Activated naive CD4-positive, alpha-beta T cell treated with anti-CD3 and anti-CD28 coated beads for 36 hours (primary cell): ENCODE measurements at places on chromosomes 5 and 9. TPM values are rescaled to one million over a fixed set of nuclear protein-coding genes. Genes with fewer than 3 reads are reported as not detected.
A peak's percentile ranks its signal among the peaks of the same experiment; 100 is the strongest.

FBXO4 gene
- total RNA-seq = 16.1 TPM

TOR1A gene
- total RNA-seq = 28.2 TPM

ARAP3 gene
- total RNA-seq = 2.2 TPM

PCDHA6 gene
- total RNA-seq = not detected

SLC36A2 gene
- not detected for total RNA-seq

PAIP1 gene
- 42.9 TPM for total RNA-seq

DNA sequence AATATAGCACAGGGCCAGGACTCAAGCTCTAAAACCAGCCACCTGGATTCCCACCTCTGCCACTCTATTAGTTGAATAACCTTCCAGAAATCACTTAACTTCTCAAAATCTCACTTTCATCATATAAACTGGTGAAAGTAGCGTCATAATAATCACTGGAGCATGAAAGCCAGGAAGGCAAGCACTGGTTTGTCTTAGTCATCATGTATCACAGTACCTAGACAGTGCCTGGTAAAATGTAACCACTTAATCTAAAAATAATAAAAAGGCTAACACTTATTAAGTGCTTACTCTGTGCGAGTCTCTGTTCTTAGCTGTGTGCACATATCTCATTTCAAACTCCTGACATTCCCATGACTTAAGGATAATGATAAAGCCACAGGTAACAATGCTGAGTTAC is 109.4 kb downstream of the ASTN2 start:
- H3K4me1 ChIP-seq = no peaks in the 10 kb centered on the region
- no peak overlapping the region for H3K4me3 ChIP-seq
- no peak overlapping the region for H3K27ac ChIP-seq
- H3K36me3 ChIP-seq = no peaks in the 10 kb centered on the region
- H3K27me3 ChIP-seq = peaks cover 8% of the 10 kb centered on the region
- DNase-seq = no peak

DNA sequence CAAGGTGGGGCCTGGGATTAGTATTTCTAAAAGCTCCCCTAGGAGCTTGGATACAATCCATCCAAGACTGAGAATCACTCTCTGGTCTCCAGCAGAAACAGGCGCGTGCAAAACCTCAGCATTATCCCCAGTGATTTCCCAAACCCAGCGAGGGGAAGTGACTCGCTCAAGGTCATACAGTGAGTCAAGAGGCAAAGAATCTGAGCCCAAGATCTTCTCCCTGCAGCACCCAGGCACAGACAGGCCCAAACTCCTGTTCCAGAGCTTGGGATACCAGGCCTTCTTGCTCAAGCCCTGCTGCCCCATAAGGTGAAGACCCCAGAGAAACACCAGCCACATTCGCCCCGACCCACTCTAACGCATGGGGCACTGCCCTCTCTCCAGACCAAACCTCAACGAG is 33.2 kb downstream of the SHB start:
- H3K27ac ChIP-seq = no peak overlapping the region
- no peaks in the 10 kb centered on the region for H3K4me1 ChIP-seq
- no peaks in the 10 kb centered on the region for H3K27me3 ChIP-seq

DNA sequence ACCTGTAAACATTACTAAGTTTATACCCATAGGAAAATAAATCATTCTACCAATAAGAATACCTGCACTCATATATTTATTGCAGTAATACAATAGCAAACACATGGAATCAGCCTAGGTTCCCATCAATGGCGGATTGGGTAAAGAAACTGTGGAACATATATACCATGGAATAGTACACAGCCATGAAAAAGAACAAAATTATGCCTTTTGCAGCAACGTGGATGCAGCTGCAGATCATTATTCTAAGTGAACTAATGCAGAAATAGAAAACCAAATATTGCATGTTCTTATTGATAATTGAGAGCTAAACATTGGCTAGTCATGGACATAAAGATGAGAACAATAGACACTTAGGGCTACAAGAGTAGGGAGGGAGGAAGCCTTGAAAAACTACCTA is 667.4 kb upstream of the WWC1 start:
- no peaks in the 10 kb centered on the region for H3K36me3 ChIP-seq
- no peak overlapping the region for H3K27ac ChIP-seq
- H3K4me3 ChIP-seq = no peak overlapping the region
- no peaks in the 10 kb centered on the region for H3K27me3 ChIP-seq

DNA sequence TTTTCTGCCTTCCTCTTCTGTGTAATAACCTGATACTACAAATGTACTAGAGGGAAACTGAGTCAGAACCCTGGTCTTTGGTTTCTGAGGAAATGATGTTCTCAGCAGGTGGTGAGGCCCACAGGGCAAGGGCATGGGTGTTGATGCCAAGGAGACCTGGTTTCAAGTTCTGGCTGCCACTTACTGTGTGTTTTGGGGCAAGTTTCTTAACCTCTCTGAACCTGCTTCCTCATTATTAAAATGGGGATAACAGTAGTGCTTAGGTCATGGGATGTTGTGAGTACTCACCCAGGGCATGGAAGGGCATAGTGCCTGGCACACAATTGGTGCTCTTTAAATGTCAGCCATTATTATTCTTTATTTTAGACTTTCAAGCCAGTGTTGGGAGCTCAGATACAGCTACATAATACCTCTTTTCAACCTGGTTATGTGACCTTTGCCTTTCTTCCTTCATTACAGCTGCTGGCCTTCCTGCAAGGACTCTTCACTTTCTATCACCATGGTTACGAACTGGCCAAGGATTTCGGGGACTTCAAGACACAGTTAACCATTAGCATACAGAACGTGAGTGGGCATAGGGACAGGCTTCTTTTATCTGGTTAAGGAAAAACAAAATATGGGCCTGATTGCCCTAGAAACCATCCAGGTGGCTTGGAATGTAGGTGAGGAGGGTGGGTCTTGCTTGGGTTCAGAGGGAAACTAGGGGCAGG is 131.5 kb downstream of the ARHGAP26 start:
- no peak for DNase-seq
- H3K27me3 ChIP-seq = no peaks in the 10 kb centered on the region
- H3K4me1 ChIP-seq = no peaks in the 10 kb centered on the region
- H3K4me3 ChIP-seq = no peak overlapping the region

- H3K27ac ChIP-seq = no peak overlapping the region
- no peaks in the 10 kb centered on the region for H3K36me3 ChIP-seq
- no peak for DNase-seq
- peak overlapping the region; percentile 81 for H3K4me3 ChIP-seq
Observed at GRCh38 chr5:113295111-113295539, 139.7 kb downstream of the TSSK1B start.

- no peak overlapping the region for H3K4me3 ChIP-seq
- no peaks in the 10 kb centered on the region for H3K36me3 ChIP-seq
- no peaks in the 10 kb centered on the region for H3K4me1 ChIP-seq
- DNase-seq = no peak
Observed at GRCh38 chr5:83441747-83442146, 29.8 kb upstream of the VCAN start.

DNA sequence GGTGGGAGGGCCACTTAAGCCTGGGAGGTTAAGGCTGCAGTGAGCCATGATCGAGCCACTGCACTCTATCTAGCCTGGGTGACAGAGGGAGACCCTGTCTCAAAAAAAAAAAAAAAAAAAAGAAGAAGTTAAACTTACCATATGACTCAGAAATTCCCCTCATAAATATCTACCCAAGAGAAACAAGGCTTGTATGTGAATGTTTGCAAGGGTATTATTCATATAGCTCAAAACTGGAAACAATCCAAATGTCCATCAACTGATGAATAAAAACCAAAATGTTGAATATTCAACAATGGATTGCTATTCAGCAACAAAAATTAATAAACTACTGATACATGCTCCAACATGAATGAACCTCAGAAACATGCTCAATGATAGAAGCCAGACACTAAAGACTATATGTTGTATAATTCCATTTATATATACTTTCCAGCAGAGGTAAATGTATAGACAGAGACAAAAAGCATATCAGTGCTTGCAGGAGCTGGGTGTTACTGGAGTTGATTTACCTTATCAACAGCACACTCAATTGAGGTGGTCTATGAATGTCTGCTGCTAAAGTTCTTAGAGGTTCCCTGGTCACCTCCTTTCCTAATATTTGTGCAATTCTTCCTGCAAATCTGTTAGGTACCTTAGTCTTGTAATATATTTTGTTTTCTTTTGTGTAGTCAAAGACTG is 5.3 kb upstream of the SREK1 start:
- H3K27me3 ChIP-seq = no peaks in the 10 kb centered on the region
- peaks cover 36% of the 10 kb centered on the region for H3K4me1 ChIP-seq
- no peak for DNase-seq
- no peak overlapping the region for H3K4me3 ChIP-seq
- H3K27ac ChIP-seq = no peak overlapping the region

DNA sequence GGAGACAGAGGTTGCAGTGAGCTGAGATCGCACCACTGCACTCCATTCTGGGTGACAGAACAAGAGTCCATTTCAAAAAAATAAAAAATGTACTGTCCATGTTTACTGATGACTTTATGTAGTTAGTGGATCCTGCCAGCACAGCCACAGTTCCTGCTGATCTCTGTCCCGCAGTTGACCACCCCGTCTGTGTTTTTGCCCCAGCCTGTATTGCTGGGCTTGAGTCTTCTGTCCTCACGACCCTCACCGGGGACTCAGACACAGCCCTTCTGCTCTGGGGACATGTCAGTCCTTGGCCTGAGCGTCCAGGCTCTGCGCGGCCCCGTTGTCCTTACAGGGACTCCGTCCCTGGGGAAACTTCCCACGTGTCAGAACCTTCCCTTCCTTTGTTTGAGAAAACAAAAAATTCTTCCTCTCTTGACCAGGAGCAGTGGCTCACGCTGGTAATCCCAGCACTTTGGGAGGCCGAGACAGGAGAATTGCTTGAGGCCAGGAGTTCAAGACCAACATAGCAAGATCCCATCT is 14.5 kb downstream of the SURF6 start:
- no peak overlapping the region for H3K27ac ChIP-seq
- H3K36me3 ChIP-seq = no peaks in the 10 kb centered on the region
- H3K4me3 ChIP-seq = no peak overlapping the region
- DNase-seq = no peak

GRCh38 chr9:109411069-109411761 is 86.9 kb downstream of the PTPN3 start:
- peaks cover 22% of the 10 kb centered on the region for H3K27me3 ChIP-seq
- no peaks in the 10 kb centered on the region for H3K36me3 ChIP-seq
- no peak overlapping the region for H3K4me3 ChIP-seq
- H3K4me1 ChIP-seq = peaks cover 26% of the 10 kb centered on the region

DNA sequence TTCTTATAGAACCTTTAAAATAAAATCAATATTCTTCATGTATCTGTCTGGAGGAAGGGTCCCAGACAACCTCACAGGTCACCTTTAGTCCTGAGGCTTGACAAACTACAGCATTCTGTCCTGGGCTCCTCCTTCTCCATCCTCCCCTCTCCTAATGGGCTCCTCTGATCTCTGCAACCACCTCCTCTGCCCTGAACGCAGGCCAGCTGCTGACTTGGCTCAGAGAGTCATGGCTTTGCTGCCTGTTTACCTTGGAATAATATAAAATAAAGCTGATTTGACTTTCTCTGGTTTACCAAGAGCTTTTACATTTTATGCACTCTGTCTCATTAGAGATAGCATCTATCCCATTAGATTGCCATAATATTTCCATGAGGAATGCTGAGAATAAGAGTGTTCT is 159.4 kb downstream of the SEMA6A start:
- no peak overlapping the region for H3K4me3 ChIP-seq
- no peaks in the 10 kb centered on the region for H3K27me3 ChIP-seq
- no peak for DNase-seq
- no peaks in the 10 kb centered on the region for H3K4me1 ChIP-seq

DNA sequence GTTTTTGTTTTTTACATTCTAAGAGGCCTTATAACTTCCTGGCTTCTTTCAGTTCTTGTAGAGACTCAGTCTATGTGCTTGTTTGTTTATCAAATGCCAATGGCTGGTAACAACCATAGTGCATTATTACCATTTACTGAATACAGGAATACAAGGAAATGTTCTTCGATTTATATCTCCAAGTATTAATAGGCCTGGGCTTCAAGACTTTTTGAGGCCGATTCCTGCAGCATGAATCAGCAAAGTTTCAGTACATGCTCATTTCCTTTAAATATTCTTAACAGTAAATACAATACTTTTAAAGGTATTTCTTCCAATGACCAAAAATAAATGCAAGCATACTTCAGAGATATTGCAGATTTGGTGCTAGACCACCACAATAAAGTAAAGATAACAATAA is 535.3 kb downstream of the EFNA5 start:
- no peak overlapping the region for H3K4me3 ChIP-seq
- no peak overlapping the region for H3K27ac ChIP-seq
- no peaks in the 10 kb centered on the region for H3K27me3 ChIP-seq
- DNase-seq = no peak
- no peaks in the 10 kb centered on the region for H3K36me3 ChIP-seq

GRCh38 chr5:157455057-157455456 is 5.0 kb upstream of the NIPAL4 start:
- H3K4me1 ChIP-seq = no peaks in the 10 kb centered on the region
- DNase-seq = no peak
- H3K27ac ChIP-seq = no peak overlapping the region
- no peak overlapping the region for H3K4me3 ChIP-seq

GRCh38 chr9:13974891-13975290 is 339.1 kb downstream of the NFIB start:
- no peaks in the 10 kb centered on the region for H3K27me3 ChIP-seq
- H3K27ac ChIP-seq = no peak overlapping the region
- no peak for DNase-seq
- H3K4me1 ChIP-seq = no peaks in the 10 kb centered on the region
- H3K36me3 ChIP-seq = no peaks in the 10 kb centered on the region

- H3K27me3 ChIP-seq = no peaks in the 10 kb centered on the region
- no peak for DNase-seq
- no peak overlapping the region for H3K4me3 ChIP-seq
- peaks cover 4% of the 10 kb centered on the region for H3K4me1 ChIP-seq
- H3K27ac ChIP-seq = no peak overlapping the region
Observed at GRCh38 chr5:96096724-96097123, 135.1 kb upstream of the ELL2 start.

DNA sequence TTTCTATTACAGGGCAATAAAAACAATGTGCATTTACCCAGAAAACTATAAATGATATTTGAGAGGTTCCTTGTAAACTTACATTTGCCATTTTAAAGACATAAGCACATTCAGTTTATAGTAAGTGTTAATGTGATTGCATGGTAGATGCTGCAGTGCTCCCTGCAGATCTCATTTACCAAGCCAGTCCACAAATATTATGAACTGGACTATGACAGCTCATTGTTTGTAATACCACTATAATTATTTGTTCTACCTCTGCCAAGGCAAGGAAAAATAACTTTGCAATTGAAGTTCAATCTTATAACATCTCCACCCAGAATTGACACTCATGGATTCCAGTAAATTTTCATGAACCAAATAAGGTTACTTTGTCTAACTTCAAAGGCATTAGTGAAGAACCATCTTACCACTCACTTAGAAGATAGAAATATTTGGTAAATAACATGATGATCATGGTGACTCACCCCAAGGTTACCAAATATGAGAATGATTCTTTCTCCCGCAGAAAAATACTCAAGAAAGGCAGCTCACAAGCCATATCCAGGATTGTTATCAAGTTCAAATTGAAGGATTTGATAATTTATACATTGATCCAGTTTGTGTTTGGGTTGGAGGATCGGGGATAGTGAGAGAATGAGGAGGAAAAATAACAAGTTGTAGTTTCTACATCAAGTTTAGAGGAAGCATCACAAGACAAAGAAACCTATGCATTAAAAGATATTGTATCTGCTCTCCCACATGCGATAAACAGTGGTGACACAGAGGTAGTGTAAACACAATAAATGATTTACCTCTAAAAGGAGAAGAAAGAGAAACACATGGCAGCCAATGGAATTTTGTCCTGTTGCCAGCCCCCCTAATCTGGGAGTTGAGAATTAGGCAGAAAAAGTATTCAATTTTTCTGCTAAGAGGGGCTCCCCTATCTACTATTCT is 29.5 kb downstream of the CDH9 start:
- H3K4me1 ChIP-seq = no peaks in the 10 kb centered on the region
- no peaks in the 10 kb centered on the region for H3K27me3 ChIP-seq
